ENCODE measurements at places on chromosomes 6 and 20. TPM values are rescaled to one million over a fixed set of nuclear protein-coding genes. Genes with fewer than 3 reads are reported as not detected.

GRCh38 chr6:138765896-138766655 lies 7.5 kb upstream of the CCDC28A start:
- no peak for DNase-seq

DNA sequence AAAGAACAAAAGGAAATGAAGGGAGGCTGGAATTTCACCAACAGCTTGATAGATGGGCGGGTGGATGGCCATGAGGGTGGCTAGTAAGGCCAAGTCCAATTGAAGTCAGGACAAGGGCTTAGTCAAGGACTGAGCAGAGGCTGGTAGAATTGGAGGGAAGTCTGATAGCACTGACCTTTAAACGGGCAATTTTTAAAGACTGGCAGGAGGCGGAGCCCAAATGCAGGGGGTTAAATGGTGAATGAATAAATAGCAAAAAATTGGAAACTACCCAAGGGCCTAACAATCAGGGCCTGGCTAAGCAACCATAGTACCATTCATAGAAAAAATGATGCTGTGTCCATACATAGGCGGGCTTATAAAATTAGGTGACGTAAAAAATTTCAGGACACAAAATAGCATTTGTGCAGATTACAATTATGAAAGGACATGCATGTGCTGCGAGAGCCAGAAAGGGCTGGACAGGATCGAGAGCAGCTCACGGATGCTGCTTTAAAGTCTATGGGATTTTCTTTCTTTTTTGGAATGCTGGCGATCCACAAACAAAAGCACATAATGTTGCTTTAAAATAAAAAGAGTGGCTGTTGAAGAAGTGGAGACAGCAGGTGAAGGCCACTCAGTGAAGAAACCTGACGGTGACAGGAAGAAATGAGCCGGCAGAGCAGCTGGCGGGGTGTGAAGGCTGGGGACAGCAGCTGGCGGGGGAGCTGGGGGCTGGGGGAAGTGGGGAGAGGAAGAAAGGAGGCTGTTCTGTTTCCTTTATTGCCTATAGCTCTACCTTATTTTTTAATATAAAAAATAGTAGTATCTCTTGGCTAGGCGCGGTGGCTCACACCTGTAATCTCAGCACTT lies 42.8 kb upstream of the TAF8 start:
- DNase-seq: no peak

DNA sequence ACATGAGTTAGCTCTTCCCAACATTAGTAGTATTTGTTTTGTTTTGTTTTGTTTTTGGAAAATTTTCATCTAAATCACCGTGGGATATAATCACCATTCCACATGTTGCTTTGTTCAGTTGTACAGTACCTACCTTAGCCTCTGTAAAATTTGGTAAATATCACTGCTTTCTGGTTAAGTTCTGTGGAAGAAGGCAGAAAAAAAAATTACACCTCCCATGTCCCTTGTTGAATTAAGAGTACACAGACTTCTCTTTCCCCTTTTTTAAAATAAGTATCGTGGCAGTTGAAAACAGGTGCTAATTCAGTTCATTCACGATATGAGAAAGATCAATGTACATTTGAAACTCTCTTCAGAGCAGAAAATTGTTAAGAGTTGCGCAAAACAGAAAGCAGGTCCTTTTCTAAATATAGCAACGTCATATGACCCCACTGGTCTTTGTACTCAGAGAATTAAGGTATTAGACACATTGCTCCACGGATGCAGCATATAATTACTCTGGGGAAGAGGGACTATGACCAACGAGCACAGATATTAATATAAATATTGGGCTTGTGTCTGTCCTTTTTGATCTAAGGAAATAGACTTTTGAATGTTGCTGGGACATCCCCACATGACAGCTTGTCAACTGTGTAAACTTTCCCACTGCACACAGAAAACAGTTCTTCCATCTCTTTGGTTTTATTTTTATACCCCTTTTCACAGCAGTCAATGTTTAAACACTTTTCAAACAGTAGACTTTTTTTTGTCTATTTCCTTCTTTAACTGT lies 58.6 kb upstream of the ZNF217 start:
- no peak for DNase-seq

DNA sequence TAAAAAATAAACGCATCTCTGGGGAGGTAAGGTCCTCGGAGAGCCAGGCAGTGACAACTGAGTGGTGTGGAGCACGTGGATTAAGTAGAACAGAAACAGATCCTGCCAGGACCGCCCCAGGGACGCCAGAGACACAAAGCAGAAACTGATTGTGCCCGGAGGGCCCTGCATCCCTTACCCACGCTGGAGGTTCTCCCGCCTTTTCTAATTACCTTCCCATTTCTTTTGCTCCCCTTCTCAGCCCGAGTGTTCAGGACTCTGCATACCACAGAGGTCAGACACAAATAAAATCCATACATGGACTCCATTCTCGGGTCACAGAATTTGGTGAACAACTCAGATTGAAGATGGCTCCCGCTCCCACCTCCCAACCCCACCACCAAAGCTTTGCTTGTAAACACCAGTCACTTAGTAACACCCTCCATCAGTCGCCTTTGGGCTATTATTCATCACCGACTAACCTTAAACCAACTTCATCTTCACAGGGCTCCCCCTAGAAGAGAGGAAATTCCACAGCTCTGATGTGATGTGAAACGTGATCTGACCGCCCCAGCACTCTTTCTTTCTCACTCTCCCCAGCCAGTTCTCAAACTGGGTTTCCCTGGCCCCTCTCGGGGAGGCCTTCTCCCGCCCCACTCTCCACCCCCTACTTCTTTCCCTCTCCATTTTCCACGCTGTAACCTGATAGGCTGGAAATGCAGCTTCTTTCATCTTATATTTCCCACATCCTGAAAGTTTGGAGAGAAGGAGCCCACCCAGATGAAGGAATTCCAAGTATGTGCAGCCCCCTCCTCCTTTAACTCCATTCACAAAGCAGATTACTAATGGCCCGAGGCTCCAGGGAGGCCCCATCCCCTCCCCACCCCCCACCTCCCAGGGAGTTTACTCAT lies 32.5 kb upstream of the PIM1 start:
- no peak for DNase-seq

DNA sequence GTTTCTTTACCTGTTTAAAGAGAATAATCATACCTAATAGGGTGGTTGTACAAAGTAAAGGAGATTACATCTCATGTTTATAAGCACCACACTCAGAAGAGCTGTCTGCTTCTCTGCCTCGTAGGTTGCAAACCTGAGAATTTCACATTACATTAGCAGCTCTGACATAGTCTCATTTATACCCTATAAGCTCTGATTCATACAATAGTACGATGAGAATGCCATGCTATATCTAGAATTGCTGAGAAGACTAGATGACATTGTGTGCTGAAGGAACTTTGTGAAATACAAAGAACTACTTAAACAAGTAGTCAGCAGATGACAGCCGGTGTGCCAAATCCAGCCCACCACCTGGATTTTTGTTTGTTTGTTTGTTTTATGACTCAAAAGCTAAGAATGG lies 121.2 kb downstream of the ADAT2 start:
- DNase-seq: no peak

GRCh38 chr20:56202493-56203077 lies 45.9 kb upstream of the MC3R start:
- DNase-seq: no peak

DNA sequence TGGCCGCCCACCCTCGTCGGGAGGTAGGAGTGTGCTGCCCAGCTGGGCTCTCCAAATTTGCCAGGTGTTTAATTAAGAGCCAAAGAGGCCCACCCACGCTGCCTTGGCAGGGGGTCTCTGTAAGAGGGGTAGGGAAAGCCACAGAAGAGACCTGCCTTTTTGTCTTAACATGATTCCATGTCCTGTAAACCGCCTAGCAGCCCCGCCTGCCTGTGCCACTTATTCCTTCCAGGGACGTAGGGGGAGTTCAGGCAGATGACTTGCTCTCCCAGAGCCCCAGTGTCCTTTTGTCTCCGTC lies 2.1 kb downstream of the FAM210B start:
- DNase-seq: no peak

GRCh38 chr6:35328108-35328723 lies 14.1 kb upstream of the PPARD start:
- no peak for DNase-seq

- no peak for DNase-seq
Observed at GRCh38 chr20:52432740-52433139, 241.2 kb upstream of the ZFP64 start.

GRCh38 chr6:8080362-8081151 lies 16.4 kb upstream of the BLOC1S5 start:
- DNase-seq: no peak

- DNase-seq: no peak
Observed at GRCh38 chr6:20791944-20792343, 257.7 kb downstream of the CDKAL1 start.

GRCh38 chr20:41440882-41441281 lies 74.3 kb upstream of the EMILIN3 start:
- no peak for DNase-seq

DNA sequence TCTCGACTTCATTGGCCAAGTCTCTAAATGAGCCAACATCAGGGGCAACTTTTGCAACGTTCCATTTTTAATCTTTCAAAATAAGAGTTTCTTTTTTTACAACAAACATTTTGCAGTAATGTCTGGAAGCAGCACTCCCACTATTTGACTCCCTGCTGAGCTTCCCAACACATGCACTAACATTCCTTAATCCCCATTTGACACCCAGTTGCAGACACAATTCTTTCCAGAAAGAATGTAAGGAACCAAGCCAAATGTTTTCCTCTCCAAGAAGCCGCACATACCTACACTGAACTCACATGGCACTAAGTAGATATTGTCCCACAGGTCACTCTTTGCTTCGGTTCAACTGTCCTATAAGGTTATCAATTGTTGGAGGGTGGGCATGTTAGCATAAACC lies 165.6 kb downstream of the GRM1 start:
- no peak for DNase-seq

GRCh38 chr6:26155061-26155930 lies 68.1 kb downstream of the HFE start:
- DNase-seq: no peak

GRCh38 chr20:62133051-62133845 lies 9.9 kb downstream of the PSMA7 start:
- DNase-seq: no peak

GRCh38 chr6:85493389-85493788 lies 43.5 kb downstream of the NT5E start:
- DNase-seq: no peak

DNA sequence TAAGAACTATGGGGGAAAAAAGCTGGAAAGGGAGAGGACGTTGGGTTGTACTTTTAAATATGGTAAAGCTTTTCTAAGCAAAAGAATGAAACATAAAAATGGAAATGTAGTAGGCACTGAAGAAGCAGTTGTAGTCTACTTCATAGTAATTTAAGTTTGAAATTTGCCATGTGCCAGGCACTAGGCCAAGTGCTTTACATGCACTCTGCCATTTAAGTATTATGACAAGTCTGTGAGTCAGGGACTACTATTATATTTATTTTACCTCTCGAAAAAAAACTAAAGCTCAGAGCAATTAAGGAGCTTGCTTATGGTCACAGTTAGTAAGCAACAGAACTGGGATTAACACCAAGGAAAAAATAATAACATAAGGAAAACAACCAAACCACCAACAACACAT lies 257.8 kb downstream of the GMDS start:
- DNase-seq: no peak

- no peak for DNase-seq
Observed at GRCh38 chr6:157693867-157694266, 129.2 kb upstream of the SNX9 start.

GRCh38 chr6:135310291-135310690 lies 129.2 kb downstream of the MYB start:
- DNase-seq: no peak

- DNase-seq: no peak
Observed at GRCh38 chr6:145885431-145885830, 70.8 kb upstream of the FBXO30 start.

DNA sequence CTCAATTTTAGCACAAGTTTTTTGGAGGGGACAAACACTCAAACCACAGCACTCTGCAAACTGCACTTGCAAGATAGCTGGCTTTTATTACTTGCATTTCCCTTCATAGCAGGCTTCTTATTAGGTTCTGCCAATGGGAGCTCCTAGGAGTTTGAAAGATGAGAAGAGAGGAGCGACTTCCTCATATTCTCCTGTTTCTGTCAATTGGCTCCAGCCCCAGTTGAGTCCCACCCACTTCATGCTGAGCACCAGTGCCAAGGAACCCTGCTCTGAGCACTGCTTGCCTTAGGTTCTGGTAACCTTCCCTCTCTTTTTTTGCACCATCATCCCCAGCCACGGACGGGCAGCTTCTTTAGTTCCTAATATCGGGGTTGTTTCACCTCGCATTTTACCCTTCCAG lies 67.9 kb downstream of the PSMB1 start:
- no peak for DNase-seq

LY6G6D gene
- not detected for total RNA-seq

RAB32 gene
- 10.0 TPM for total RNA-seq

KIF25 gene
- not detected for total RNA-seq

GNL1 gene
- 38.1 TPM for total RNA-seq

LY6G6F gene
- total RNA-seq: not detected

MROH8 gene
- 3.0 TPM for total RNA-seq

DEFB124 gene
- total RNA-seq: not detected

SIRPB1 gene
- 0.47 TPM for total RNA-seq

OR2B6 gene
- not detected for total RNA-seq

TP53INP2 gene
- 3.9 TPM for total RNA-seq

PBOV1 gene
- total RNA-seq: not detected

KCNB1 gene
- 5.8 TPM for total RNA-seq

SLC22A7 gene
- total RNA-seq: 0.31 TPM

SPATA2 gene
- total RNA-seq: 2.7 TPM

Measured in occipital lobe (tissue), 3 donors.